ENCODE measurements at places on chromosomes 6 and 20.
A peak's percentile ranks its signal among the peaks of the same experiment; 100 is the strongest.

DNA sequence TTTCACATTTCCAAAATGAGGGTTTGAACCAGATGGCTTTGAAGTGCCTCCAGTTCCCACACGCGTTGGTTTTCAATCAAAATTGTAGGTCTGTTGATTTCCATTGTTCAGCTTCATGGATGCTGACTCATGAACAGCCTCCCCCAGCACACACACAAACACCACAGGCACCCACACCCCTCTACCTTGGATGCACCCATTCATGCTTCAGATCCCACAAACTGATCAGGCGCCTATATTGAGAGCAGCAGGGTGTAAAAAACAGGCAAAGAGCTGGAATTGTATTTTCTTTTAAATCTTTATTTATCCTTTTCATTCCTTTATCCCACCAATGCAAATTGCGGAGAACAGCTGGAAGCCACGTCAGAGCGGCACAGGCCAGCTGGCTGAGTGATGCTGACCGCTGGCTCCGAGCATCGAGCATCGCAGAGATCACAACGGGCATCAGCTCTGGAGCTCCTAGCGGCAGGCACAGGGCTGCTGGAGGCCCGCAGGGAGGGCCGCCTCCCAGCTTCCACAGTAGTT, 29.3 kb upstream of the TBC1D7 start:
- no peak for DNase-seq

GRCh38 chr6:74932232-74932888, 273.5 kb downstream of the COL12A1 start:
- DNase-seq: no peak

DNA sequence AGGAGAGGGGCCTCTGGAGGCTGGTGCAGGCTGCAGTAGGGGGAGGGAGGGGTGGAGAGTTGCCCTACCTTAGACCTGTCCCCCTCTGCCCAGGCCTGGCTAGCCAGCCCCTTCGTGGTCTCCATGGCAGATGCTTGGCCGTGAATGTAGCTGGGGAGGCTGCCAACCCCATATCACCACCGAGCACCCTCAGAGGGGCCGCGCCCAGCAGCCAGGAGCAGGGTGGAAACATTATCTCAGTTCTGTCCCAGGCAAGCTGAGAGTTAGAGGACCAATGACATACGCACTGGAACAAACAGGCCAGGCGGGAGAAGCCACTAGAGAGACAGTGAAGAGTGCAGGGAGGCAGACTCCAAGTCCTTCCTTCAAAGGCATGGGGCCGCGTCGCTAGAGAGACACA, 66.5 kb downstream of the LRFN2 start:
- DNase-seq: no peak

GRCh38 chr6:149445573-149445972, 39.2 kb downstream of the ZC3H12D start:
- no peak for DNase-seq

DNA sequence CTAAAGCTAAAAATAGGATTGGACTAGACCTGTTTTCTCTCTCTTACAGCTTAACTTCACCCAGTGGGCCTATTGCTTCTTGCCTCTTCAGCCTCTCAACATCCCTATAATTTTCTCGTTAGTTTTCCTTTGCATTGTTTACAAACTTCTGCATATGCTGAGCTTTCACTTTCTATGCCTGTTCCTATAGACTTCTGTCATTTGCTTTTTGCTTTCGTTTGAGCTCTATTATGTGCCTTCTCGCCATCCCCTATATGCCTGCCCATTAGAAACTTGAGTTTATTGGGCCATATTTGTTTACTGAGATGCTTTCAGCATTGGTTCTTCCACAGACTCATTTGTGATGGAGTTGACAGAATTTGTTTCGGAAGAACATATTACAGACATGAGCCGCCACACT, 40.9 kb downstream of the NCOA7 start:
- DNase-seq: no peak

GRCh38 chr20:58021481-58021880, 207.0 kb downstream of the ANKRD60 start:
- DNase-seq: no peak

DNA sequence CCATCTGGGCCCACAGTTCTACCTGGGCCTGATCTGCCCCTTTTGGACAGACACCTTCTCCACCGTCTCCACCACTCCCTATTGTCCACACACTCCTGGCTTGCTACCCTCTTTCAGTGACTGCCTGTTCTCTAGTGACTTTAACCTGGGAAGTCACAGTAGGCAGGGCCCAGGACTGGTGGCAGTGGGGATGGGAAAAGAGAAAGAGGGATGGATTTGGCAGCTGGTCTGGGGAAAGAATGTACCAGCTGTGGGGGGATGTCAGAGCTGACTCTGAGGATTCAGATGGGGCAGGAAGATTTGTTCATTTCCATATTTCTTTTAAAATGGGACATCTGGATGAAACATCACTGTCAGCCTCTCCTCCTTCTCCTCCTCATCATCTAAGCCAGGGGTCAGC, 85.5 kb downstream of the SULF2 start:
- DNase-seq: no peak

- no peak for DNase-seq
These were observed 21.2 kb downstream of the RSPH3 start for GRCh38 chr6:158978757-158979156.

DNA sequence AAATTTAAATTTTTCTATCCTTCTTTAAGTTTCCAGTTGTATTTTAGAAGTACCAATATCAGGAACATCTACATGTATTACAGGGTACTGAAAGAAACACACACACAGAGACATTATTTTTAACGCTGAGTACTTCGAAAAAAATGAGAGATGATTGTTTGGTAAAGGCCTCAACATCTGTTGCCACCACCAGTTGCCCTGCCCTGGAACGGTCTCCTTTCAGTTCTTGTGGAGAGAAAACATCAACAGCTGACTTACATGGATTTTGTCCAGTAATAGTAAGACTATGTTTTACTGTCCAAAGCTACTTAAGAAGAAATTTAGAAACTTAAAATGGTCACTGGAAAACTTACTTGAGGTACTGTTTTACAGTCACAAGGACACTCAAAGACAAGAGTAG, 16.7 kb downstream of the HMGCLL1 start:
- no peak for DNase-seq

GRCh38 chr6:170447561-170447930, 105.6 kb downstream of the PSMB1 start:
- no peak for DNase-seq

DNA sequence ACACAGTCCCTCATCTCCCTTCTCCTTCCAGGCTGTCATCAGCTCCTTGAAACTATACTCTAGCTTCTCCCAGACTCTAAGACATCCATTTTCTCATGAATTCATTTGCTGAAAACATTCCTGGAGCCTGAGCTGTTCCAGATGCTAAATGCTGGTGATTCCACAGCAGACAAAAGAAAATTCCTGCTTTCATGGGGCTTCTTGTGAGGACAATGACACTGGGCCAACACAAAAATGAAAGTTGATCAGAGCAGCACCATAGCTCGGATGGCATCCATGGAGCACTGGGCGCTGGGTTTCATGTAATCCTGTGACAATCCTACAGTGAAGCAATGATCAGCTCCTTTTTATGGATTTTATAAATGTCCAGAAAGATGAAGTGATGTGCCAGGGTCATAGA, 47.4 kb upstream of the STX16 start:
- no peak for DNase-seq

DNA sequence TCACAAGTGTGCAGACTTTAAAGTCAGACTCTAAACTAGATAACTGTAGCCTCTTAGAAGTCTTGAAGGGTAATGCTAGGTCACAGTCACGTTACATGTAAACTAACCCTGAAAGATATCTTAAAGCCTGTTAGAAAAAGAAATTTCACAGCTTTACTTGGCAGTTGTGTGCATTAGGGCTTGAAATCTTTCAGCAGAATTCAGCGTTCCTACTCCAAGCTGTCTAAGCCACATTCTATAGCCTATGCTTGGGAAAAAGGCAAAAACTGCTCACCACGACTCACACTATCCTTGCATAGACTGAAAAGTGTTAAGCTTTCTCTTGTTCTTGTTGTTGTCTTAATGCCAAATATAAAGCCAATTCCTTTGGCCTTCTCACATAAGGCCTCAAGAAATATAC, 338.0 kb upstream of the SASH1 start:
- no peak for DNase-seq

- DNase-seq: no peak
These were observed 447.9 kb upstream of the OPRM1 start for GRCh38 chr6:153591159-153591558.

GRCh38 chr20:41453010-41453950, 86.7 kb upstream of the EMILIN3 start:
- DNase-seq: no peak

GRCh38 chr6:29112135-29112534, 4.3 kb downstream of the OR2J3 start:
- no peak for DNase-seq

- DNase-seq: no peak
These were observed 217.7 kb downstream of the ARHGAP18 start for GRCh38 chr6:129492260-129492659.

DNA sequence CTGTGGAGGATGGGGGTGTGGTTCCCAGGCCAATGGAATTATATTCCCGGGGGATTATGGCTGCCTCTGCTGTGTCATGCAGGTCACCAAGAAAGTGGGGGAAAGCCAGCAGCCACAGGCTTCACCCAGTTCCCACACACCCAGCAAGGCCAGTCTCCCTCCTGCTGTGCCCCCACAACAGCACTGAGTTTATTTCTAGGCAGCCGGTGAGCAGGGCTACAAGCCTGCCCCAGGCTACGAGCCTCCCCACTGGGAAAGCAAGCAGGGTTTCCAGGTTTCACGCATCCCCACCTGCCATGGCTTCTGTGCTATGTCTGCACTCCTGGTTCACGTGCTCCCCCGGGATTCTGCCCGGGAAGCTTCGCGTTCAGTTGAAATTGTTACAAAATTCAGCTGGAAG, 72.6 kb downstream of the ERMARD start:
- DNase-seq: no peak

DNA sequence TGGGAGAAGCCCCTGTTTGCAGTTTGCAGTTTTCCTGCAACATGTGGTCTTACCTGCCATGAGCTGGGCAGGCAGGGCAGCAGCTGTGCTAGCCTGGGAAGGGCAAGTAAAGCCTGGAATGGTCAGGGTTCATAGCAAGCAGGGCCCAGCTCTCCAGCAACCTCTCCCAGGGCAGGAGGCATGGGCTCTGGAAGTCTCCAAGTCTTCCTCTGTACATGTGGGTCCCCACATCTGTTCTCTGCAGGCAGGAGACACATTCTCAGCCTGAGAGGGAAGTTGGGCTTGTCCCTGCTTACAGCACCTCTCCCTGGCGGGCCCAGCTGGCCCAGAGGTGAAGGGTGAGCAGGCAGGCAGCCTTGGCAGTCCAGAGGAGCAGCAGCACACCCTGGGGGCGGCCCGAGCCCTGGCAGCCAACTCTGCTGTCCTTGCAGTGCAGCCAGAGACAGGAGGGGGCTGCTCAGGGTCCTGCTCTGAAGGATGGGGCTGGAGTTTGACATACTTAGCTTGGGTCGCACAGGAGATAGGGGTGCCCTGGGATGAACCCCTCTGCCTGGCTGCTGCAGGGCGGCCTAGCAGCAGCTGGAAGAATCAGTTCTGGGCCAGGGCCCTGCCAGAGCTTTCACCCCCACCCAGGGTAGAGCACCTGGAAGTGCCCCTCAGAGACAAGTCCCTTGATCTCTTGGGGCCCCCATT, 176.0 kb downstream of the MRPL14 start:
- no peak for DNase-seq

- DNase-seq: no peak
These were observed 185.1 kb downstream of the DTNBP1 start for GRCh38 chr6:15477746-15478145.

GRCh38 chr20:461254-462198, 807 bp downstream of the TBC1D20 start:
- DNase-seq: peak; percentile 32

DNA sequence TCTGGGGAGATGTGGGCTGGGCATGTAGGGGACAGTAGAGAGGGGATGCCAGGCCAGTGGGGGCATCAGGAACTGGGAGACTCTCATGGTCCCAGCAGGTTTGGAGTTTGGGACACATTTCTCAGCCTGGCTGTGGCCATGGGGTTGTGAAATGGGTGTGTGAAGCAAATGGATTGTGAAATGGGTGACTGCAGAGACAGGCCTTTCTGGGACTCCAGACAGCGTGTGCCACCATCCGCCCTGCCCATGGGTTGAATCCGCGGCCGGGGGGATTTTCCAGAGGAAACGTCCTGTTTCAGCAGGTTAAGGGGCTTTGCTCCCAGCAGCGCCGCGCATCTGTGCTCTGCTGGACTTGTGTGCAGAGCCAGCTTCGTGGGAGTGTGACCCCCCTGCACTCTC, 3.7 kb upstream of the PMEPA1 start:
- DNase-seq: no peak

DNA sequence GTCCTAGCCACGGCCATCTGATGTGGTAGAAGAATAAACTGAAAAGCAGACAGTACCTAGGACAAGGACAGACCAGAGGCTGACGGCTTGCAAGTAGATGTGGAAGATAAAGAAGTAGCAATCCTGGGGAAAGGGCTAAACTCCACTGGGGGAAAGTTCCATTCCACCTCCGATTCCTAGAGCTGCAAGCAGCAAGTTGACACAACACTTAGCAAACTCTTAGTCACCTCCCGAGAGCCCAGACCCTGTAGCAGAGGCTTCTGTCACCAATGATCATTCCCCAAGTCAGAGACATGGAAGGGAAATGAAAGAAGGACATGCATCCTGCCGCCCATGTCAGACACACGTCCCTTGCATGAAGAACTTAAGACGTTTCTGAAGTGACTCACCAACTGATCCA, 99.2 kb upstream of the RPS6KA2 start:
- DNase-seq: no peak
